Tongue (tissue), 3 donors: ENCODE measurements at places on chromosomes 6 and 20.

DNA sequence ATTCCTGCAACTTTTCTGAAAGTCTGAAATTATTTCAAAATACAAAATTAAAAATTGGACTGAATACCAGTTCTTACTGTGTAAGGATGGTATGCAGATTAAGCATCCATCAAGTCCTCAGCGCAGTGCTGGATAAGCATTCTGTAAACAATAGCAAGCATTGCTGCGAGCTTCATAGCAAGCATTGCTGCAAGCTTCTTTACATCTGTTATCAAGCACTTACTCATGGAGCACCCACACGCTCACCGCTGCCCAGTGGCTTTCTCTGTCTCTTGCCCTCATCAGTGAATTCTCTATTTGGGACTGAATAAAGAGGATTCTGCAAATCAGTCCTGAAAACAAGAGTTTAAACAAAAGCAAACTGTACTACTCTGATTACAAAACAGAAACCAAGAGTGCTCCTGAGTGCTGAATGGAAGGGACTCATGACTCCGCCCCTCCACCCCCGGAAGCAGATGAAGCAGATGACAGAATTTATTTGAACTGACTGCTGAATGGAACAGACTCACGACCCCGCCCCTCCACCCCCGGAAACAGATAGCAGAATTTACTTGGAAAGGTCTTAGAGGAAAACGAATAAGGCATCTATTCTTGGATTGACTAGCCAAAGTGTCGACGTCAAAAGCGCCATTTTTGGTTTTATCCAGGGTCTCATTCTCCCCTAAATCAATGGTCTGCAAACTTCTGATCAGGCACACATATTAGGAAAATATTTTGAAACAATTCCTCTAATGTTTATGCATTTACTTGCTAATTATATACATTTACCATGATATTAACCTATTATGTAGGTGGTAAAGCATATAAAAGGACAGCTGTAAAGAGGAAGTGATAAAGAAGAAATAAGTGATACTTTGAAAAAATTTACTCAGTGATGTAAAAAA lies 22.1 kb upstream of the EYA2 start:
- DNase-seq, result no peak

DNA sequence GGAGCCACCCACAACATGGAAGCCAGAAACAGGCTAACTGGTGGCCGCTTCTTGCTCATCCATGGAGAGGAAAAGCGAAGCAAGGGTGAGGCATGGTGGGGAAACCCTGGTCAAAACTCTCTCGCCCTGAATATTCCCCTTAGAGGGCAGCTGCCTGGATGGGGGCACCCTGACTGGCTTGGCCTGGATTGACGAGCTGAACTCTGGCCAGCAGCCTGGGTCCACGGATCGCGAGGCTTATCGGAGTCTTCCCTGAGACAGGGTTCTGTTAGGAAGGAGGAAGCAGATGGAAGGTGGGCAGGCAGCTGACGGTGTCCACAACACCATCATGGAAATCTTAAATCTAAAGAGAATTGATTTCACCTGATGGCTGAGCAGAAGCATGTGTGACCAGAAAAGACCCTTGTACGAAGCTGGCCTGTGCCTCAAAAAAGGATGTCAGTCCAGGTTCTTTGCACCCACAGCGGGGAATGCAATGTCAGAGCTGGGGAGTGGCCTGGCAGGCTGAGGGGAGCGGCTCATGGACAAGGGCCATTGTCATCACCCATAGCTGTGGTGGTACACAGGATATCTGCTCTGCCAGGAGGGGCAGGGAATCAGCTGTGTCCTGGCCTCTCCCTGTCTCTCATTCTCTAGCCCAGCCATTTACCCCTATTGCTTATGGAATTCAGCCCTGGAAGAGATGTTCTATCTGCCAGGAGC lies 109.4 kb upstream of the SNX9 start:
- no peak for DNase-seq

GRCh38 chr6:152124429-152125074 lies 317.1 kb downstream of the ESR1 start:
- peak; percentile 64 for DNase-seq

DNA sequence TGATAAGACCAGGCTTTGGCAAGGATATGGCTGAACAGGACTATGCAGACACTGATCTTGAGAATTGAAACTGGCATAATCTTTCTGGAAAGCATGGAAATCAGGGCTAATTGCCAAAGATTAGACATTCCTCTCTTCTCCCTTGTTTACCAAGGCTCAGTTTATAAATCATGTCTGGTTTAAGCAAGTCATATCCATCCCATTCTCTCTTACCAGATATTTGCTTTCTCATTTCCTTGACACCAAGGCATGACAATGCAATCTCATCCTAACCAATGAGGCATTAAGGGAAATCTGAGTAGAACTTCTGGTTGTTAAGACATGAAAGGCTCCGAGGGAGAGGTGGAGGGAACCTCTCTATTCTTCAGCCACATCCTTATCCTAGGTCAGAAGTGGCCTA lies 110.3 kb upstream of the CEP85L start:
- no peak for DNase-seq

GRCh38 chr6:52552278-52552643 lies 24.6 kb downstream of the TRAM2 start:
- DNase-seq, result peak; percentile 48

GRCh38 chr6:4129446-4129845 lies 5.9 kb downstream of the ECI2 start:
- DNase-seq, result no peak

- DNase-seq, result no peak
Observed at GRCh38 chr6:157861814-157862213, 38.8 kb downstream of the SNX9 start.

DNA sequence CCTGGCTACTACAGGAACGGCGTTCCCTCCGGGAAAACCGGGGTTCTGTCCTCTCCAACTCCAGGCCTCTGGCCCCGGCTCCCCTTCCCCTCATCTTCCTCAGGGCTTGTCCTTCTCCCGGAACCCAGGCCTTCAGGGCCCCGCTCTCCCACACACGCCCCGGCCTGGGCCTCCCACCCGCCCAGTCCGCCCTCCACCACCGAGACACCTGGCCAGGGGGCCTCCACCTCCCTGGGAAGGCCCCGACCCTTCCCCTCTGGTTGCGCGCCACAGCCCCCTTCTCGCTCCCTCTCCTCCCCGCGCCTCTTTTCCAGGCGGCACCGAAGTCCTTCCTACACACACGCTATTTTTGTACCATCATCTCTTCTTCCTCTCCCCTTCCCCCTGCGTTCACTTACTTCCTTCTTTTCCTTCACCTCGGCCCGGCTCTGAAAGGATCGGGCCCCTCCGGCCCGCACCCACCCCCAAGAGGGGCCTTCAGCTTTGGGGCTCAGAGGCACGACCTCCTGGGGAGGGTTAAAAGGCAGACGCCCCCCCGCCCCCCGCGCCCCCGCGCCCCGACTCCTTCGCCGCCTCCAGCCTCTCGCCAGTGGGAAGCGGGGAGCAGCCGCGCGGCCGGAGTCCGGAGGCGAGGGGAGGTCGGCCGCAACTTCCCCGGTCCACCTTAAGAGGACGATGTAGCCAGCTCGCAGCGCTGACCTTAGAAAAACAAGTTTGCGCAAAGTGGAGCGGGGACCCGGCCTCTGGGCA lies 1.3 kb upstream of the SIRPA start:
- DNase-seq, result no peak

- no peak for DNase-seq
Observed at GRCh38 chr6:134060491-134061106, 8.2 kb upstream of the SLC2A12 start.

DNA sequence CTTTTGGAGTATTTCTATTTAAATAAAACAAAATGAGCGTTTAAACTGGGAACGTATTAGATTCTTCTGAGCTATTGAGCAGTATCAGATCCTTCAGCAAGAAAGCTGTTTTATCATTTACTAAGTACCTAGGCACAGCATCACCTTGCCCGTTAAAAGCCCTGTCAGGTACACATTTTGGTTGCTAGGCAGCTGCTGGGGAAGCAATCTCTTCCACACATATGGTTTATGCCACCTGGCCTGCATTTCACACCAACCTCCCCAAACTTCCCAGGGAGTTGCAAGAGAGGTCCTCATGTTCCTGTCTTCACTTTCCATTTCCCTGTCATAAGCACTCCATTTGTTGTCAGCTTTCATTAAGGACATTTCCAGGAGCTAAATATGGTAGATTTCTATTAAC lies 400.1 kb downstream of the PLCB1 start:
- DNase-seq, result no peak

GRCh38 chr6:130717657-130718056 lies 109.5 kb upstream of the SMLR1 start:
- DNase-seq, result no peak

GRCh38 chr6:33641144-33641543 lies 20.0 kb downstream of the ITPR3 start:
- DNase-seq, result no peak

GRCh38 chr20:53343448-53343847 lies 250.2 kb downstream of the ZNF217 start:
- DNase-seq, result no peak

- DNase-seq, result no peak
Observed at GRCh38 chr20:51579137-51579536, 36.6 kb upstream of the NFATC2 start.

- no peak for DNase-seq
Observed at GRCh38 chr6:168318579-168319278, 848 bp downstream of the DACT2 start.

- DNase-seq, result no peak
Observed at GRCh38 chr6:27280540-27281000, 31.5 kb downstream of the POM121L2 start.

GRCh38 chr6:79466207-79466834 lies 70.9 kb downstream of the LCA5 start:
- DNase-seq, result peak; percentile 47

- no peak for DNase-seq
Observed at GRCh38 chr6:88548891-88549505, 382.9 kb upstream of the CNR1 start.

GRCh38 chr20:17444091-17444490 lies 87.1 kb downstream of the BFSP1 start:
- DNase-seq, result no peak

GRCh38 chr6:163501026-163501425 lies 86.5 kb downstream of the QKI start:
- no peak for DNase-seq

- DNase-seq, result no peak
Observed at GRCh38 chr6:47759364-47759763, 22.5 kb upstream of the OPN5 start.

DNA sequence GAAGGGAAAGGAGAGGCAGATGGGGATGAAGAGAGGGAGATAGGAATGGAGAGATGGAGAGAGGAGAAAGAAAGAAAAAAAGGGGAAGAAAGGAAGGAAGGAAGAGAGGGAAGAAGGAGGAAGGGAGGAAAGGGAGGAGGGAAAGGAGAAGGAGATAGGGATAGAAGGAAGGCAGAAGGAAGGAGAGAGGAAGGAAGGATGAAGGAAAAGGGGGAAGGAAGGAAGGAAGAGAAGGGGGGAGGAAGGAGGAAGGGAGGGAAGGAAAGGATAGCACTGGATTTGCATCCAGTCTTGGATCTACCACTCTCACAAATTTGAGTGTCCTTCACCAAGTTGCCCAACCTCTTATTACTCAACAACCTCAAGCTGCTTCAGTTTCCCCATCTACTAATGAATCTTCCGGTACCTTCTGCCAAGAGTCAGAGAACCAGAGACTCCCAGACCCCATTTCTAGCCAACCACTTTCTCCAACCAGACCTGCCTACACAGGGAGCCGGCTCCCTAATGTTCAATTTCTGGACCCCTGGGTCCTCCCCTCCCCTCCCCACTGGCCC lies 79.7 kb upstream of the FOXP4 start:
- no peak for DNase-seq

GRCh38 chr20:57507477-57507876 lies 17.5 kb downstream of the CTCFL start:
- peak; percentile 60 for DNase-seq

DNA sequence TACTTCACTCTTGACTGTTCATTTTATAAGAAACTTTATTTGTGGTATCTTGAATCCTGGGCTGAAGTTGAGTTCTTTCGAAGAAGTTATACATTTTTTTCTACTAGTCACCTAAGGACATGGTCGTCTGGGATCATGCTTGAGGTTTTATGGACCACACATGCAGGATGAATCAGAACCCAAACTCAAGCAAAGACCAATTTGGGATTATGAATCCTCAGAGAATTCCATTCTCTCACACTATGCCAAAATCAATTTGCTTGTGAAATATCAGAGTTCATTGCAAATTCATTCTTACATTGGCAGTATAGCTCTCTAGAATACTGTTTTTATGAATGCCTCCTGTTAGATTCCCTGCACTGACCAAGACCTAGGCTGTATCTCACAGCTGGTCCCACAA lies 114.3 kb upstream of the HDAC2 start:
- no peak for DNase-seq

DNA sequence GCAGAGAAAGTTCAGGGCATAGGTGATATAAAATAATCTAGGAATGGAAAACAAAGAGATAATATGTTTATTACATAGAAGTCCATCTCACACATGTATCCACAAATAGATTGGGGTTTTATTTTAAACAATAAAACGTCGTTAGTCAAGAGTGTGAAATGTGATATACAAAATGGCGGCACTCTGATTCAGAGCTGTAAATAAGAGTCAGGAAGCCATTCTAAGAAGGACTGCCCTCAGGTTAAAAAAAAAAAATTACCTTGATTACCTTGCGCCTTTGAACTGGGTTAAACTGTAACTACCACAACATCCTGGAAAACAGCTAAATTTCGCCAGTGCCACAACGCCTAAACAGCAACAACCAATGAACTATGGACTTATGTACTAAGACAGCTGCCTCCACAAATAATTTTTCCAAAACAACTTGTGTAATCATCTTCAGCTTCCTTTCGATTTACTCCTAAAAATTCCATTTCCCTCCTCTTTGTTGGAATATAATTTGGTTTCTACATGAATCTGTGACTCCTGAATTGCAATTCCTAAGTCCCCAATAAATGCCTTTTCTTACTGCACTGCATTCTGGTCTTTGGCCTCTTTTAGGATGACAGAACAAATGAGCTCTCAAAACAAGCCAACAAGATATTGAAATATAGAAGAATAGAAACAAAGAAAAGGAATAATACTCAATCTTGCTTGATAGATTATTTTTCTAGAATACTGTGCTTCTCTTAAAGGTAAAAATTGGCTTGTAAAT lies 1019.5 kb upstream of the MAP3K7 start:
- no peak for DNase-seq

GRCh38 chr6:16648003-16648402 lies 113.3 kb downstream of the ATXN1 start:
- DNase-seq, result no peak

- DNase-seq, result peak; percentile 48
Observed at GRCh38 chr6:71289039-71289801, 609 bp downstream of the OGFRL1 start.
